Mammary epithelial cell (primary cell): ENCODE measurements at places on chromosomes 1 and 21. TPM values are rescaled to one million over a fixed set of nuclear protein-coding genes. Genes with fewer than 3 reads are reported as not detected.

DNA sequence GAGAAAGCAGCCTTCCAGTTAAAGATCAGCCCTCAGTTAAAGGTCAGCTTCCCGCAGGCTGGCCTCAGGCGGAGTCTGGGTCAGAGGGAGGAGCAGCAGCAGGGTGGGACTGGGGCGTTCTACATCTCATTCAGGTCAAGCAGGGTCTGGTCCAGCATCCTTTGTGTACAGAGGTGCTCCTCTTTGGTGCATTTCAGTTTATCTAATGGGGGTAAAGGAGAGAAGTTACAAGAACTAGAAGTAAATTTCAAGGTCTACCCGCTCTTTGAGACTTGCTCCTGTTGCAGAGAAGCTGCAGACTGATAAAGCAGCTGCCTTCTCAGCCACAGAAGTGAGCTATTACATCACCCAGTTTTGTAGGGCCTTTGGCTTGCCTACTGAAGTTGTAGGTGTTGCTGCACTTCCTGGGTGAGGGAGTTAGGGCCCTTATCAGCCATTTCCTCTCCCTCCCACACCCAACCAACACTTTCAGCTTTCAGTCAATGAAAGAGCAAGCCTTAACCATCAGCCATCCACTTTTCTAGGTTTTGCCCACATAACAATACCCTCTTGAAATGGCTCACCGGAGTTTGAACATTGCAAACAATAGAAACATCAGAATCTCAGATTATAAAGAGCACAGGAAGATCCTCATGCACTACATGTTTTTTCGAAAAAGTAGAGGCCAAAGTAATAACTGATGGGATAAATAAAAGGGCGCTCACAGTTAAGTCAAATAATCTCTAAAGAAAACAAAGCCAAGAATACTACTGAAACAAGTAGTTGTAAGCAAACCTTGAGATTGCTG, 2.8 kb upstream of the NUP210L start:
- no peak for DNase-seq

TSPAN2 gene
- 0.07 TPM for polyA plus RNA-seq

MYCBP gene
- polyA plus RNA-seq, result 20.3 TPM

DNA sequence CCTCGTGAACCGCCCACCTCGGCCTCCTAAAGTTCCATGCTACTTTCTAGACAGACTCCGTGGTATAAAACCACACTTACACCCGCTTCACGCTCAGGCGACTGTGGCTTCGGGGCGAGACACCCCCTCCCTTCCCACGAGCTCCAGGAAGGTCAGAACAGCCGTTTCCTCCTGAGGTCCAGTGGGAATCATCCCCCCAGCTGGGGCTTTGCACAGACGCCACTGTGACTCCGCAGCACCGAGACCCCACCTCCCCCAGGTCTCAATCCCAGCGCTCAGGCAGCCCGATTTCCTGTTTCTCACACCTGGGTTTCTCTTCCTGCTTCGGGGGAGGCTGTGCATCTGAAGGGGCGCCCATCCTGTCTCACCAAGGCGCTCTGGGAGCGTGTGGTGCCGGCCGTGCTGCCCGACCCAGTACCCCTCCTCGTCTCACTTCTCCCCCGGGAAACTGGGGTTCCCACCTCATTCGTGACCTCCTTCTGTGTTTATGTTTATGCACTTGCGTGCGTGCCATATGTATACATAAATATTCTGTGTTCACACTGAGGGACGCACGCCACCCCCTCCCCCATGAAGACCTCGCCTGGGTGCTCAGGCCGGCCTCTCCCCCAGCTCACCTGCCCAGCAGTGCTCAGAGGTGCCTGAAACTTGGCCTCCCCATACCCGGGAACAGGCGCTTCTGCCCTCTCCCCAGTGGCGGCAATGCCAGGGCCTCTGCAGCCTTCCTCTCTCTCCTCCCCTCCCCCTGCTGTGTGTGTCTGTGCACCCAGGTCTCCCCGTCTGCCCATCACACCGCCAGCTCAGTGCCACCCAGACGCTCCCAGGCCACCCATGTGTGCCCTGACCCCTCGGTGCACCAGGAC, 14.6 kb downstream of the SLC35E2B start:
- no peak for DNase-seq

DNA sequence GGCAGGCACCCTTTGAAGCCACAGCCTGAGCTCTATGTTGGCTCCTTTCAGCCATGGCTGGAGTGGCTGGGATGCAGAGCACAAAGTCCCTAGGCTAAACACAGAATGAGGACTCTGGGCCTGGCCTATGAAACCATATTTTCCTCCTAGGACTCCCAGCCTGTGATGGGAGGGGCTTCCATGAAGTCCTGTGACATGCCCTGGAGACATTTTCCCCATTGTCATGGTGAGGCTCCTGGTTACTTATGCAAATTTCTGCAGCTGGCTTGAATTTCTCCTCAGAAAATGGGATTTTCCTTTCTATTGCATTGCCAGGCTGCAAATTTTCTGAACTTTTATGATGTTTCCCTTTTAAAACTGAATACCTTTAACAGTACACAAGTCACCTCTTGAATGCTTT, 61.3 kb downstream of the VCAM1 start:
- no peak for DNase-seq

GRCh38 chr1:229129301-229130027, 141.4 kb upstream of the RAB4A start:
- no peak for DNase-seq

ANGPTL3 gene
- polyA plus RNA-seq, result not detected

- peak; percentile 37 for DNase-seq
These were observed 78.6 kb upstream of the SOD1 start for GRCh38 chr21:31580866-31581276.

AVPR1B gene
- polyA plus RNA-seq, result not detected

DNA sequence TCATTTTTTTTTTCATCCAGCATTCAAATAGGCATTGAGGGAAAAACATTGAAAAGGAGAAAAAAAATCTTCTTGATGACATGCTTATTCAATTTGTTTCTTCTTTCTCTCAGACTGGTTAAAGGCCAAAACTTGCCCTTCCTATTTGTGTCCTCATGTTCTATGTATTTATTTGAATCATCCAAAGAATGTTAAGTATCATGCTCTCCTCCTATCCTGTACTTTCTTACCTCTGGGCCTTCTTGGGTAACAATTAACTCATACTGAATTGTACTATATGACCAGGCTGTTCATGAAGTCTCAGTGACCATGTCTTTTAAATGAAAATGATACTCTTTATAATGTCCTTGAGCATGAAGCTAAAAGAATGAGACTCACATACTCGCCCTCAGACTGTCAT, 36.5 kb upstream of the DENND1B start:
- DNase-seq, result no peak

- no peak for DNase-seq
These were observed 6.6 kb downstream of the UBIAD1 start for GRCh38 chr1:11279630-11280029.

SERTAD4 gene
- 4.1 TPM for polyA plus RNA-seq

GRCh38 chr1:234838182-234838581, 228.2 kb upstream of the IRF2BP2 start:
- no peak for DNase-seq

GRCh38 chr1:235834620-235835019, 32.1 kb downstream of the LYST start:
- DNase-seq, result no peak

- DNase-seq, result no peak
These were observed 326.5 kb downstream of the PDE4B start for GRCh38 chr1:66119148-66119547.

- peak; percentile 42 for DNase-seq
These were observed 12.4 kb upstream of the PLXNA2 start for GRCh38 chr1:208256556-208256955.

GRCh38 chr1:92752719-92753118, 32.2 kb downstream of the EVI5 start:
- peak; percentile 71 for DNase-seq

LRRC38 gene
- polyA plus RNA-seq, result not detected

RRAGC gene
- 14.4 TPM for polyA plus RNA-seq

DNA sequence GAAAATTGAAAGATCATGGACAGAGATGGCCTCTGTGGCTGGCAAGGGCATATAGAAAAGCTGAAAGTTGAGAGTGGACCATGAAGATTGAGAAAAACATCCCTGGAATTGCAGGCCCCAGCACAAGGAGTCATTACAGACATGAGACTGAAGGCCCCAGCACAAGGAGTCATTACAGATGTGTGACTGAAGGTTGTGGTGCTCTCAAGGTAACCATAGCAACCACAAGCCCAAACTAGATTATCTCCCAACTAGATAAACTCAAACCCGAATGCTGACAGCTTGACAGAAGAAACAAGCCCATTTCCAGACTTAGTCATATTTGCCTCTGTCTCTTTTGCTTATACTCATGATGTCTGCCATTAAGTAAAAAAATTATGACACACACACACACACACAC, 1252.1 kb upstream of the ADGRL4 start:
- peak; percentile 66 for DNase-seq

FCGR3A gene
- polyA plus RNA-seq, result not detected

GRCh38 chr1:229857585-229857984, 209.5 kb upstream of the GALNT2 start:
- no peak for DNase-seq

- no peak for DNase-seq
These were observed 17.4 kb downstream of the DYNLT5 start for GRCh38 chr1:66769512-66770229.

DNA sequence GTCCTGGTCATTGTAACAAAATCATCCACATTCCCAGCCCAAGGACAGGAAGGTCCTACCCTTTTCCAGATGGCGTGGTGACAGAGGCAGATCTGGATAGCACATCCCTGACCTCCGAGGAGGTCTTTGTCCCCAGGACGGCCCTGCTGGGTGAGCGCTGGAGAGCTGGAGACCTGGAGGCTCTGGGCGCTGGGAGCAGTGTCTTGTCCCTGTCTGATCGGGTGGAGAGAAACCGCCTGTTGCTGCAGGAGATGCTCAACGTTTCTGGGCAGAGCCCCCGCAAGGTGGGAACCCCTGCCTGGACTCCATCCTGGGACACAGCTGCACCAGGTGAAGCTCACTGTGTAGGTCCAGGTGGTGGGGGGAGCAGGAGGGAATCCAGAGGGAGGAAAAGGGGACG, 4.1 kb downstream of the KIAA1614 start:
- no peak for DNase-seq

DNA sequence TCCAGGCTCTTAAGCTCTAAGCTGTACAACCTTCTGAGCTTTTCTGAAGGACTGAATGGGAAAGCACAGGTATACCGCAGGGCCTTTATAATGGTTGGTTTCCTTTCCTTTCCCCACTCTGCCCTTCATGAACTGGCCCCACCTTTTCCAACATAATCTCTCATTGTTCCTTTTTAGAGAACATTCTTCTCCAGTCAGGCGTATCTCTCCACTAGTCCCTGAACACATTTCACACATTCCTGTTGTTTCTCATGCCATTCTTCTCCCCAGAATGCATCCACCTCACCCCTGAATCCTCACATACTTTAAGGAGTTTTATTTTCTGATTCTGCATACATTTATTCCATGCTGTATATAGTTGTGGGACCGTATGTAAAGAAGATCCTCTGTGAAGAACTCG, 41.3 kb downstream of the PGM1 start:
- no peak for DNase-seq

DNA sequence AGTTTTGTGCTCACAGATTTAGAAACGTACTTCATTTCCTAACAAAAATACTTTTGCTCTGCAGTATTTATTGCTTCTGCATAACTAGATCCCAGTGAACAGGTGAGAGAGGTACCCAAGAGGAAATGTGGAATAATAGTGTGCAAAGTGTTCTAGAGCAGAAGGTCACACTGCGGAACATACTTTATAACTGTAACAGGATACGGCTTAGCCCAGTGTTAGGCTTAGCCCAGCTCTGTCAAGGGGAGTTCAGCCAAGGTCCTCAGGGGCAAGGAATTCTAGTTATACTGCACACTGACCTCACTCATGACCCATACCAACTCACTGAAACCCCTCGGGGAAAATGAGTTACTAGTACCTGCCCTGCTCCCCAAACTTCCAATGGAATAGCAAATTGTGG, 55.3 kb downstream of the PTPN14 start:
- DNase-seq, result no peak

DNA sequence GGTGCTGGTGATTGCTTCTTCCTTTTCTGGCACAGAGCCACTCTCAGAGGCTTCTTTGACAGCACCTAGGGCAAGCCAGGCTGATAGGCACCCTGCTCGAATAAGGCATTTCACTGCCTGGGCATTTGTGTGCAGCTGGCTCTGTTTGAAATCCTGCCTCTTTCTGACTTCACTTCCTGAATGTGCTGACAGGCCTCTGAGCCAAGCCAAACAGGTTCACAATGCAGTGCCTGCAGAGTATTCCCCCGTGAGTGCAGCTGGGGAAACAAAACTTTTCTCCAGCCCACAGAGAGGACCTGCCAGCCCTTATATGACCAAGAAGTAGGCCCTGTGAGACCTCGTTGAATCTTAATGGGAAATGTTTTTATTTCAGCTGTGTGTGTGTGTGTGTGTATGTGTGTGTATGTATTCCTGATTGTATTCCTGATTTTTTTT, 10.4 kb downstream of the JUN start:
- no peak for DNase-seq

GRCh38 chr1:13792419-13792818, 92.4 kb downstream of the PRDM2 start:
- DNase-seq, result no peak

DNA sequence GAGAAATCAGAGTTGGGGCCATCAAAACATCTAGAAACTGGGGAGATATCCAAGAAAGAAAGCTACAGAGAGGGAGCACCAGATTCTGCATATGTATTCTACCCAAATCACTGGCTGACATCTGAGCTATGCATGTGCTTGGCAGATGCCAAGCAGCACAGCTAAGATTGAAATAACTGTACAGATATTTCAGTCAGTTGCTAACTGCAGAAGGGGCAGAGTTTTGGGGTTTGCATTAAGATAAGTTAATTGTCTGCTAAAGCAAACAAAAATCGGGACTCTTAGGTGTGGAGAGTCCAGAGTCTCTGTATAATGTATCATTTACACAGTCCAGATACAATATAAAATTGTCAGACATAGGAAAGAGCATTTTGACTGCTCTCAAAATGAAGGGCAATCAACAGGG, 437.1 kb downstream of the PTBP2 start:
- DNase-seq, result no peak

MYOM3 gene
- 0.19 TPM for polyA plus RNA-seq

DNA sequence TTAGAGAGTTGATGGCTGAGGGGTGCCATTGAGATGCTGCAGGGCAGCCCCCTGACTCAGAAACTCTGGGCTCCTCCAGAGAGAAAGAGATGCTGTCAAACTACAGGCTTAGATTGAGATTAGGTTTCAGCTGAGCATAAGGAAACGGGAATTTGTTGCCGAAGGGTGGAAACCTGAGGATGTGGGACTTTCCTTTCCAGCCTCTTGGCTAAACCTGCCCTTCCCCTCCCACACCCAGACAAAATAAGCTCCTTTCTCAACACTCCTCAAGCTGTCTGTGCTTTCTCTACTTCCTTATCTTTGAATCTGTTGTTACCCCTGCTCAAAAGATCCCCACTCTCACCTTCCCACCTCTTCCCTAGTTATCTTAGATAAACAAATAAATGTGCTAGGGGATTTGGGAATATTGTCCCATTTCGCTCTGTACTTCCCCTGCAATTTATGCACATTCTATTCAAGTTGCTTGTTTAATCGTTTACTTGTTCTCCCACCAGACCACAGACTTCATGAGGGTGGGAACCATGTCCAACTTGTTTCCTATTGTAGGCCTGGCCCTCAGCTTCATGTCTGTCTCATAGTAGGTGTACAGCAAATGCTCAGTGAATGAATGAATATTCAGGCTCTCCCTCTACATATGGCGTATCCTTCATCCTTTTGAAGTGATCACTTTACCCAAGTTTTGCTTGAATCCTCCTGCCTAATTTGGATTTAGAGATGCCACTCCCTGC, 30.6 kb upstream of the MARK1 start:
- peak; percentile 81 for DNase-seq
